NCI-H774 (cell line): ENCODE measurements at places on chromosomes 3 and 15.

DNA sequence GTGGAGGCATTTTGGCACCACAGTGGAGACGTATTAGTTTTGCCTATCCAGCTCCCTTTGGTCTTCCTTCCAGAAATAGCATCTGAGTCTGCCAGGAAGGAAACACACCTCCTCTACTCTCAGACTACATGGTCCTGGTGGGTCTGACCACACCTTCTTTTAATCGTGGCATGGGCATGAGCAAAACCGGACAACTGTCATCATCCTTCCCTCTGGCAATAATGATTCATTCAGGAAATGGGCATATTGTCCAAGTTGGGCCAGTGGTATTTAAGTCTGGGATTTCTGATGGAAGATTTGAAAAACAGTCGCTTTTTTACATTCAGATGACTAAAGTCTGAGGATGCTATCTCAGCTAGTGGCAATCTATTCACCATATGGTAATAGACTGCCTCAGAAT, 601.0 kb upstream of the ADAMTS9 start:
- DNase-seq = no peak

- no peak for DNase-seq
Observed at GRCh38 chr3:16789344-16790120, 95.2 kb upstream of the PLCL2 start.

- no peak for DNase-seq
Observed at GRCh38 chr3:71307991-71308697, 275.4 kb downstream of the FOXP1 start.

GRCh38 chr3:8517487-8517886, 15.9 kb downstream of the LMCD1 start:
- no peak for DNase-seq

DNA sequence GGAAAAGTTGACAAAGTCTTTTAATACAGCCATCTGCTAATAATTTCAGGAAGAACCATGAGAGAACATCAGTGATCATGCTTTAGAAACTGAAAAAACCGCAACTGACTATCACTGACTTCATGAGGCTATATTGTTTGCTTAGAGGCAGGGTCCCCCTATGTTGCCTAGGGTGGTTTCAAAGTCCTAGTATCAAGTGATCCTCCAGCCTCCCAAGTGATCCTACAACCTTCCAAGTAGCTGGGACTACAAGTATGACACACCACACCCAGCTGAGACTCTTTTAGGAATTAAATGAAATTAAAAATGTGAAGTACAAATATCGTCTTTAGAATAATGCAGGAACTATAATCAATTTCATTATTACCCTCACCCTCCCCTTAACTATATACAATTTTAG, 58.3 kb upstream of the CSPG5 start:
- no peak for DNase-seq

DNA sequence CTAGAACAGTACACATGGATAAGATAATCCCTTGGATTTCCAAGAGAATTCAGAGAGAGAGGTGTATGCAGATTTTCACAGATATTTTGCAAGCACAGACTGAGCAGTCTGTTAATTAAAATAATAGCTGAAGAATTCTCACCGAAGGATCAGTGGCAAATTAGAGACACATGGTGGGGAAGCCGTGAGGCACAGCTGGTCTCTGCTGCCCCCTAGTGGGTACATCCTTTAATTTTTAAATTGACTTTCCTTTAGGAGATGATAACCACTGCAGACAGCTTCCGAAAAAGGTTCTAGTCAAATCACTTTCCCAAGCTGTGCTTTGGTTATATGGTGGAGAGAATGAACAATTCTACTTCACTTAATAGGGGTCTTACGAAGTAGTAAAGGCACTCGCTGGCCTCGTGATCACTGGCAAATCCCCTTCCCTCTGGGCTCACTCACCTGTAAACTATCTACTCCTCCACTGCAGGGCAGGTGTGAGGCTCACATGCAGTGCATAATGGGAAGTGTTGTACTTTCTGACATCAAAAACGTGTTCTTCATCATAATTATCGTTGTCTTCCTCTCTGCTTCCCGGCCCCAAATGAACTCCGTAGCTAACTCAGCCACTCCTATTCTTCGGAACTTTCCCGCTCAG, 19.5 kb downstream of the MESD start:
- peak; percentile 21 for DNase-seq

DNA sequence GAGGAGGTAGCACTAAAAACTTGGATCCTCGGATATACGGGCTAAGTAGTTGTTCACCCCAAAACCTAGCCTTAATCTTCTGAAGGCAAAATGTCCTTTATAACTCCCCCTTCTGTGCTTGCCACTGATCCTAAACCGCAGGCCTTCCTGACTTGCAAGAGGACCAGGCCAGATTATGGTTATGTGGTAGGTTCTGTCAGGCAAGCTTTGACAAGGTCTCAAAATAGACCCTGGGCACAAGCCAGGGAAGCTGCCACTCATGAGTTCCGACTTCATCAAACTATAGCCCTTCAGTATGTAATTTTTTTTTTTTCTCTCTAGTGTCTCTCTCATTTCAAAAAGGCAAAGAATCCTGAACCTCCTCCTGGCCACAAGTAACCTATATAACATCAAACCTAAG, 3.2 kb downstream of the LRRFIP2 start:
- DNase-seq = no peak

- DNase-seq = no peak
Observed at GRCh38 chr3:33746416-33747116, 28.5 kb upstream of the CLASP2 start.

DNA sequence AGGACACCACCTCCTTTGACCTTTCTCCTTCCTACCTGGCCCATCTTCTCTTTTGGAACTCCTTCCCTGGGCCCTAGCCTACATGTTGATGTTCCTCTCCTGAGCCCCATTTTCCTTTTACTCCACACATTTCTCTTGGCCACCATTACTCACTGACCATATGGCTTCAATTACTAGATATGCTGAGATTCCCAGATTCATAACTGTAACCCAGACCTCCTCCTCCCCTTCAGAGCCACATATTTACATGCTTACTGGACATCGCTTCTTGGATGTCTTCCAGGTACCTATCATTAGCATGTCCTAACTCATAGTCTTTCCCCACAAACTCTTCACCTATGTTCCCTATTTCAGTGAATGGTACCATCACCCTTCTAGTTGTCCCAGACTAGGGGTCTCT, 24.4 kb upstream of the TRIM59 start:
- DNase-seq = no peak

GRCh38 chr15:42461261-42461660, 29.7 kb downstream of the ZNF106 start:
- no peak for DNase-seq

GRCh38 chr15:85988741-85989140, 90.9 kb upstream of the AGBL1 start:
- DNase-seq = no peak

GRCh38 chr3:104101736-104102135, 1265.0 kb upstream of the ALCAM start:
- no peak for DNase-seq

DNA sequence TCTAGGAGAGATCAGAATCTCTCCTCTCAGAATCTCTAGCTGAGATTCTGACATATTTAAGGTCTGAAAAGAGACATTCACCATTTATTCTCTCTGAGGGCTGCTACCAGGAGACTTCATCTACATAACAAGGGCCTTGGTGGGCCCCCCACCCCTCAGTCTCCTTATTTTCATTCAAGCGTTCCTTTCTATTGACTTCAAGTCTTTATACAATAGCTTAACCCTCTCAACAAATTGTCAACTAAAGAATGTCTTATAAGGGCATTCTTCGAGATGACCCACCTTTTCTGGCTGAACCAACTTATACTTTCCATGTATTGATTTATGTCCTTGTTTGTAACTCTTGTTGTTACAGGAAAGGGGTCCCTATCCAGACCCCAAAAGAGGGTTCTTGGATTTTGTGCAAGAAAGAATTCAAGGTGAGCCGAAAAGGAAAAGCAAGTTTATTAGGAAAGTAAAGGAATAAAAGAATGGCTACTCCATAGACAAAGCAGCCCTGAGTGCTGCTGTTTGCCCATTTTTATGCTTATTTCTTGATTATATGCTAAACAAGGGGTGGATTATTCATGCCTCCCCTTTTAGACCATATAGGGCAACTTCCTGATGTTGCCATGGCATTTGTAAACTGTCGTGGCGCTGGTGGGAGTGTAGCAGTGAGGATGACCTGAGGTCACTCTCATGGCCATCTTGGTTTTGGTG, 209.5 kb upstream of the ALCAM start:
- no peak for DNase-seq

- no peak for DNase-seq
Observed at GRCh38 chr3:105040026-105040622, 326.6 kb upstream of the ALCAM start.

DNA sequence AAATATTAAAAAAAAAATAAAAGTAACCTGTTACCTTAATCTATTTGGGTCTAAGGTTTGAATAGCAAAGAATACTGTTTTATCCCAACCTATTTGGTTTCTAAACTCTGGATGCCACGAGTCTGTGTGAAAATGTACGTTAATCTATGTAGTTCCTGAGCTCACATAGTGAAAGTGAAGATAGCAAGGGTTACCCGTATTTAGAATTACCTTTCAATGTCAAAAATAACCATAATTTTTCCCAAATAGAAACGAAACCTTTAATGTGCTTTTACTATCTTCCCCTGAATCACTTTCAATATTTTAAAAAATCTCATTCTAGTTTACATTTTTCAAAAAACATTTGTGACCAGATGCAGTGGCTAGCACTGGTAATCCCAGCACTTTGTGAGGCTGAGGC, 5.8 kb upstream of the USP50 start:
- no peak for DNase-seq

- DNase-seq = no peak
Observed at GRCh38 chr3:184443831-184444230, 64.0 kb downstream of the CHRD start.

DNA sequence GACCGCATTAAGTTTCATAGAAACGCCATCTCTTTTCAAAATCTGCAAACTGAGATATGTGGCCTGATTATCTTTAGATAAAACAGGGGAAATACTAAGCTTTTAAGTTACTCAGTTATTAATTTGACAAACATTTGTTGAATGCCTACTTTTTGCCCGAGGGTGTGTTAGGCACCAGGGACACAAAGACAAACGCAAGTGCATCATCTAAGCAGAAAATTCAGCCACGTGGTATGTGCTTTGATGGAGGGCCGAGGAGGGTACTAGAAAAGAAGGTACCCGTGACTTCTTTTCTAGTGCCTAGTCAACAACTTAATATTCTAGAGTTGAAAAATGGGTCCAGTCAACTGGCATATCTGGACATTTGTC, 594.3 kb downstream of the MAGI1 start:
- no peak for DNase-seq

DNA sequence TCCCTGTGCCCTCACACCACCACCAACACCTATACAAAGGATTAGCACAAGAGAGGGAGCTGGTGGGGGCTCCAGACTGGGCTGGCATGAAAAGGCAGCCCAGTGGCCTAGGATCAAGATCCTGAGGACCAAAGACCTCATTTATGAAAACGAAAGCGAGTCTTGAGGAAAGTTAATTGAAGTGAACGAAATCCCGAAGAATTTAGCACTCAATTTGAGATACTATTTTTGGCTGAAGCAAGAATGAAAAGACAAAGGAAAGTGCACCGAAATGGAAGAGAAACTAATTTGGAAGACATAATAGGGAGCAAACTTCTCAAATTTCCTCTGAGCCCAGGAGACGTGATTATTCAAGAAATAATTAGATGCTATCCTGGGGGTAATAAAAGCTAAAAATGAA, 68.7 kb upstream of the SLC6A11 start:
- DNase-seq = no peak

- no peak for DNase-seq
Observed at GRCh38 chr3:27046351-27046750, 322.8 kb downstream of the NEK10 start.

- DNase-seq = peak; percentile 4
Observed at GRCh38 chr15:23648920-23649515, 1.4 kb upstream of the MAGEL2 start.

DNA sequence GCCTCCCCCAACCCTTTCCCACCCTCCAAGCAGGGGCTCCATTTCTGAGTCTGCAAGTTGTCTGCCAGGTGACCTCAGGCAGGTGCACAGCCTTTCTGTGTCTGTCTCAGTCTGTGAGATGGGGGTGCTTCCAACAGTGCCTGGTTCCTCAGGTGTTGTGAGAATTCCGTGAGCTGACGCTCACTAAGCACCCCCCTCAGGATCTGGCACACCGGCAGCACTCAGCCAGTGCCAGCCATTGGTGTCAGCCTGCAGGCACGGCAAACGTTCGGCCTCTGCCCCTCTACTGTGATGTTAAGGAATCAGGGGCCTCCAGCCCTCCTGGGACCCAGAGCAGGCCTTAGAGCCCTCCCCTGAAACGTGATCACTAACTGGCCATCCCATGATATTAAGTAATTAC, 2.4 kb downstream of the KLF15 start:
- no peak for DNase-seq

- DNase-seq = no peak
Observed at GRCh38 chr3:27559835-27560234, 75.7 kb upstream of the SLC4A7 start.

DNA sequence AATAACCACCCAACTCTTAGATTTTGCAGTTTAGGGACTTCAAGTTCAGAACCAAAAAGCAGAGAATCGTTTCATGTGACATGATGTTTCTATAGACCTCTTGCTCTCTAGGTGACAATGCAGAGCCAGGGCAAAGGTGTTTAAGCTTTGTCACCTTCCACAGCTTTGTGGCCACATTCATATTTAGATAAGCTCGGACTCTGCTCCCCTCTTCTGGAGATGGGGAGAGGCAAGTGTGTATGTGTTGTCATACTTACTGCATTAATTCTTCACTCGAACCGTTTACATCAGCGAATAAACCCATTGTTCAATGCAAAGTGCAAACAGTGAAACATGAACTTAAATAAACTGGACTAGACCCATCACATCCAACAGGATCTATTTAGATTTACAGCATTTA, 33.2 kb downstream of the ST3GAL6 start:
- DNase-seq = no peak

DNA sequence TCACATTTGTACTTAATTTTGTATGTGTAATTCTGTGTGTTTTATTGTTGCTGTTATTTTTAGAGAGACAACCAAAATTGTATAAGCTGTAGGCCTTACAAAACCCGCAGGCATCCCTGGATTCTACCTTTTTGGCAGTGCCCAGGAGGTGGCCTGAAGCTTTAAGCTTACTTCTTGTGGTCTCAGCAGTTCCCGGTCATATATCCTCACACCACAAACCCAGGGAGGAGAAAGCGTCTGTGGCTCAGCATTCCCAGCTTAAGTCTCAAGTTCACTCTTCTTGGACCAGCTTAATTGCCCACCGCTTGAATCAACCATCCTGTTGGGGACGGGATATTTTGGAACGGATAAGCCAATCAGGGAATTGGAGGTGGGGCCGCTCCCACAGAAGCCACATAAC, 36.7 kb downstream of the C2CD4A start:
- no peak for DNase-seq
